ENCODE measurements at places on chromosomes 1 and 21.
A peak's percentile ranks its signal among the peaks of the same experiment; 100 is the strongest.

- peak; percentile 33 for DNase-seq
These were observed 213.1 kb downstream of the RERE start for GRCh38 chr1:8604041-8604945.

DNA sequence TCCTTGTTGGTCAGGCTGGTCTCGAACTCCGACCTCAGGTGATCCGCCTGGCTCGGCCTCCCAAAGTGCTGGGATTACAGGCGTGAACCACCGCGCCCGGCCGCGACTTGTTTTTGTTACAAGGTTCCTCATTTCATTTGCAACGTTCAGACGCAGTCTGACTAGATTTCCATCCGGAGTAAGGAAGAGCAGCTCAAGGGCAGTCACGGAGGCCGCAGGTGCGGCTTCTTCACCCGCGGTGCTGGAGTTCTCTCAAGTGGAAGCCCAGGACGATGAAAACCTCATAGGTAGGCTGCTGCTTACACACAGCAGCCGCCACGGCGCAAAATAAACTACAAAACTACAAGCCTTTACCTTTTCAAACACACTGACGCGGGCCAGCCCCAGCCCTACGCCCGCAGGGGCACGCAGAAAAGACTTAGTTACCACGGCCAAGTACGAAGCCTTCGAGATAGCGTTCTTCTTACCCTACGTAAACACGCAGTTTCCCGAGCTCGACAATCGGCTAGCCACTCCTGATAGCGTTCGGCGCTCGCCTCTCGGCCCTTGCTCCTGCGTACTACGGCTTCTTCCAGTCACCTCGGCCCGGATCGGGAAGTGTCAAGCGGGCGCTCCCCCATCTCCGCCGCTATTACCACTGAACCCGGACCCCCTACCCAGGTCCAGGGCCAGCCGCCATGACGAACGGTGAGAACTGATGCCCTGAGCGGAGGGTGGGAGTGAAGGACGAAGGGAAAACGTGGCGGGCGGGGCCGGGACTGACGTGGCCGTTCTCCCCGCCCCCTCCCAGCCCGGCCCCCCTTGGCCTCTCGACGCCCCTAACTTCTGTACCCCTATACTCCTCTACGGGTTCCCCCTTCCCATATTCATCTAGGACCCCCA lies at the start of gene TMEM167B:
Gene TMEM167B (plus strand): TSS at position 569 of the 882 bp plus-strand sequence. CDS start 109 bp downstream, at position 678.
- DNase-seq: peak; percentile 83

DNA sequence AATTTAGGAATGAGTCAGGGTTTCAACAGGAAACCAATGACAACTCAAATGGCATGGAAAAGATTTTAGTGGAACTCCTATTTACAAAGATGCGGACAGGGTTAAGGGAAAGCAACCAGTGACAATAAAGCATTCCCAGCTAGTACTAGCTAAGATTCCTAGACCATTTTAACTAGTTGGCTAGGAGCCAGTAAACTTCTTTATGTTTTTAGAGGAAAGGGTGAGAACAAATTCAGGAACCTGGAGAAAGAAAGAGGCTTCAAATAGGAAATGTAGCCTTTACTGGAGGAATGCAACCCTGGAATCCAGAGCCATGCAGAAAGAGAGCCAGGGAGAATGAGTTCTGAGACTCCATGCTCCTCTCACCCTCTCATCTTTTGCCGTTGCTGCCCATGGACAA lies 416.6 kb downstream of the KCTD3 start:
- no peak for DNase-seq

GRCh38 chr1:22496536-22497160 lies 45.0 kb downstream of the ZBTB40 start:
- no peak for DNase-seq

- peak; percentile 74 for DNase-seq
These were observed 10.3 kb downstream of the ALX3 start for GRCh38 chr1:110060034-110060661.

GRCh38 chr1:215636258-215636965 lies 69.3 kb downstream of the KCTD3 start:
- DNase-seq: no peak

DNA sequence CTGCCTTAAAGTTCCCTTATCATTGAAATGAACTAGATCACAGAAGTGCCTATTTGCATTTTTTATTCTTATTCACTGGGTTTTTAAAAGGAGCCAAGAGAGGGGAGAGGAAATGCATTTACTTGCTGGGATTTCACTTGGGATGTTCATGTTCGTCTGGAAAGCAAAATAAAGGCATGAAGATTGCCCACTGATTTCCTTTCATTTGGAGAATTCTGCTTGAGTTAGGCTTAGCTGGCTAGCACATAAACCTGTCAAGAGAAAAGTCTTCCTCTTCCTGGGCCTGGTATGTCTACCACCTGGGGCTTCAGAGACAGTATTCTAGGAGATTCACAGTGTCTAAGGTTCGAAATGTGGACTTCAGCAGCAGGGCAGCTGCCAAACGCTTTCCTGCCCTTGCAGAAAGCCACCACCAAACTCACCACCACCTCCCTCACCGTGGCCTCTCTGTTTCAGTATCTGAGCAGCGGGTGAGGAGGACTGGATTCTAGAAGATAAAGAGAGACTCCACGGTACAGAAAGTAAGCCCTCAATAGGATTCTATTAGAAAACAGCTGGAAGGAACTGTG lies 44.5 kb downstream of the HIVEP3 start:
- DNase-seq: no peak

GRCh38 chr1:43722810-43723209 lies 15.5 kb downstream of the ST3GAL3 start:
- no peak for DNase-seq

DNA sequence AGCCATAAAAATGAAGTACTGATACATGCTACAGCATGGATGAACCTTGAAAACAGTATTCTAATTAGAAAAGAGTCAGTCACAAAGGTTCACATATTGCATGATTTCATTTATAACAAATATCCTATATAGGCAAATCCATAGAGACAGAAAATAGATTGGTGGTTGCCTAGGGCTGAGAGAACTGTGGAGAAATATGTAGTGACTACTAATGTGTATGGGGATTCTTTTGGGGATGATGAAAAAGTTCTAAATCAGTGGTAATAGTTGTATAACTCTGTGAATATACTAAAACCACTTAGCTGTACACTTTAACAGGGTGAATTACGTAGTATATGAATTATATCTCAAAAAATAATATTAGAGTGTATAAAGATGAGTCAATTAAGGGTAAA lies 45.8 kb downstream of the RNF115 start:
- no peak for DNase-seq

DNA sequence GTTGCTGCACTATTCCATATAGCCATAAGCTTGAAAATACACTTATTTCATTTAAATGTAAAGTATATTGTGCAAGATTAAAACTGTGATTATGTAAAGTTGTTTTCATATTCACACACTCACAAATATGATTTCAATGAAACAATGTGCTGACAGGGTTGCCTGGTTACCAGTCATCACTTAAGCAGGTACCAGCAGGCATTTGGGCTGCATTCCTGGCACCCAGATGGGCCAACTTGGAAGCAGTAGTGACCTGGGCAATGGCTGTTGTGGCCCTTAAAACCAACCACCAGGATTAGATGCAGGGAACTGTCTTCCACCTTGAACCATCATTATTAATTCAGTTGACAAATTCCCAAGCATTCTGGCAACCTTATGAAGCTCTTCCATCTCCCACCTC lies 45.0 kb upstream of the RASAL2 start:
- no peak for DNase-seq

- DNase-seq: no peak
These were observed 32.1 kb upstream of the HSPA13 start for GRCh38 chr21:14414932-14415508.

- DNase-seq: no peak
These were observed 50.7 kb upstream of the KCNE2 start for GRCh38 chr21:34313116-34313515.

DNA sequence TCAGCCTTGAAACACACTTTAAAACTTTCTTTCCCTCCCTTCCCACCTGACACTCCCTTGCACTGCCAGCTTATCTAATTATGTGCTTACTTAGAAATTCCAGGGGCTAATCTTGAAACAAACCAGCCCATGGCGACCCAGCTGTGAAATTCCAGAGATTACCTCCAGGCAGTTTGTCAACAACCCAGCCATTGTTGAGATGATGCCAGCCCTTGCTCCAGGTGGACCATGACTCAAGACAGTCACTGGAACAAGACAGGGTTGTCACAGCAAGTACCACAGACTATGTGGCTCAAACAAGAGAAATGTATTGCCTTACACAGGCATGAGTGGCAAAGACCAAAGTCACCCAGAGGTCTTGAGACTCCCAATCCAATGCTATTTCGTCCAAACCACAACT lies 7.9 kb downstream of the FYB2 start:
- no peak for DNase-seq

GRCh38 chr1:33284049-33284448 lies 27.8 kb downstream of the ZNF362 start:
- no peak for DNase-seq

GRCh38 chr1:229254910-229255541 lies 15.9 kb upstream of the RAB4A start:
- DNase-seq: no peak

DNA sequence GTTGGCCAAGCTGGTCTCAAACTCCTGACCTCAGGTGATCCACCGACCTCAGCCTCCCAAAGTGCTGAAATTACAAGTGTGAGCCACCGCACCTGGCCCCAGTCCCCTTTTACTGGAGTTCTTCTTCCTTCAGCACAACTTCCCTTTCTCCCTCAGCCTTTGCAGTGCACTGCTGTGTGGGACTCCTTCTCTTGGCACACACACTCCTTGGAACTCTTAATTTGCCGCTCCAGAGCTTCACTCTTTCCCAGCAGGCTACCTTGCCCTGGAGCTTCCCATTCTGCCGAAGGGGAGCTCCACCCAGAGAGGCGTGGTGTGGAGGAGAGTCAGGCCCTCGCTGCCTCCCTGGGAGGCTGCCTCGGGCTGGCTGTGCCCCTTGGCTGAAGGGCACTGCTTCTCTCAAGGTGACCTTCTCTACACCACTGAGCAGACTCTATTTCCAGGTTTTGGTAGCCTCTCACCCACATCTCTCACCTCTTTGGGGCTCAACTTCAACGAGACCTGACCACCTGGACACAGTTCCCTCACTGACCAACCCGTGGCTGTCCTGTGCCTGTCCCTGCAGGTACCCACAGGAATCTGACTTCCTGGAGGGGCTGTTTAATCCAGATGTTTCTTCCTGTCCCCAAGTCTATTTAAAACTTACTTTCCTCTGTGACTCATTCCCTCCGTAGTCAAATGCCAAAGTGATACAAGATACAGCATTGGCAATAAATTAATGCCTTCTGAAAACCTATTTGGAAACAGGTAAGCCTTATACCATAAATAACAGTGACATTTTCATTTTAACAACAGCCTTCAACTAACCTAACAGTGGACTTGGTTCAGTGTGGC lies 227.3 kb upstream of the KIAA0040 start:
- no peak for DNase-seq

- no peak for DNase-seq
These were observed 60.4 kb downstream of the IL23R start for GRCh38 chr1:67226688-67227087.

- no peak for DNase-seq
These were observed 3.1 kb upstream of the PRKCZ start for GRCh38 chr1:2046953-2047748.

DNA sequence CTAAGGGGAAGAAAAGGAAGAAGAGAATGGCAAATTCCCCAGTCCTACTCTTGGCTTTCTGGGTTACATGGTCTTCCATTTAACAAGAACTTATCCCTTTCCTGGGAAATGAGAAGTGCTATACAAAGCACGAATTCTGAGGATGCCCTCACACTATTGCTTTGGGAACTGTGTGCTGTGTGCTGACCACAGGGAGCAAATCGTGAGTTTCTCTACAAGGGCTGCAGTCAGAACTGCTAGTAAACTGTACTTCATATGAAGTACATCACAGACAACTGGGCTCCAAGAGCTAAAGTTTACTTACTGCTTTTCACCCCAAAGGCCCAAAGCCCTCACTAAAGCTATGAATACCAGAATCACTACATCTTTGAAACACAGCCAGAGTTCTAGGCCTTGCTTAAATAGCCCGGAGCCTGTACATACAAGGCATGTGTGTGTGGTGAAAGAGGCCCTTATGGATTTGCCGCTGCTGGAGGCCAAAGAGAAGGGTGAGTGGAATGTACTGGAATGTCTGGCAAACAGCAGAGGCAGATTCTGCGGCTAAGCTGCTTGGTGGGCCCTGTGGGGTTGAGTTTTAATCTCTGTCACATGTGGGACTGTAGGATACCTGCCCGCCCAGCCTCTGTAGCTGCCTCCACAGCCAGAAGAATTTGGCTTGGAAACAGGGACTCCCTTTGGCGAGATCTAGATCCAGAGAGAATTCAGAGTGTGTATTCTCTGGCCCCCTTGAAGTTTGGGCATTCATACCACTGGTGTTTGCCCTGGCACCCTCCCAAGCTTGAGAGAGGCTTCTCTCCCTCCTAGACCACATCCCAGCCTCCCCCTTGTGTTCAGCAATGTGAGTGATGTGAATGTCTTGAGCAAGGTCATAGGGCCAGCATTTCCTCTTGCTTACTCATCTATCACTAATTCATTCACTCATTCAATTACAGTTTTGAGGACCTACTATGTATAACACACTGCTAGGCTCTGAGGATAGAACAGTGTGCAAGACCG lies 21.9 kb upstream of the TRIM67 start:
- DNase-seq: no peak

GRCh38 chr1:199983531-199983930 lies 44.0 kb upstream of the NR5A2 start:
- DNase-seq: no peak

- no peak for DNase-seq
These were observed 311.6 kb downstream of the DISC1 start for GRCh38 chr1:231938211-231938610.

DNA sequence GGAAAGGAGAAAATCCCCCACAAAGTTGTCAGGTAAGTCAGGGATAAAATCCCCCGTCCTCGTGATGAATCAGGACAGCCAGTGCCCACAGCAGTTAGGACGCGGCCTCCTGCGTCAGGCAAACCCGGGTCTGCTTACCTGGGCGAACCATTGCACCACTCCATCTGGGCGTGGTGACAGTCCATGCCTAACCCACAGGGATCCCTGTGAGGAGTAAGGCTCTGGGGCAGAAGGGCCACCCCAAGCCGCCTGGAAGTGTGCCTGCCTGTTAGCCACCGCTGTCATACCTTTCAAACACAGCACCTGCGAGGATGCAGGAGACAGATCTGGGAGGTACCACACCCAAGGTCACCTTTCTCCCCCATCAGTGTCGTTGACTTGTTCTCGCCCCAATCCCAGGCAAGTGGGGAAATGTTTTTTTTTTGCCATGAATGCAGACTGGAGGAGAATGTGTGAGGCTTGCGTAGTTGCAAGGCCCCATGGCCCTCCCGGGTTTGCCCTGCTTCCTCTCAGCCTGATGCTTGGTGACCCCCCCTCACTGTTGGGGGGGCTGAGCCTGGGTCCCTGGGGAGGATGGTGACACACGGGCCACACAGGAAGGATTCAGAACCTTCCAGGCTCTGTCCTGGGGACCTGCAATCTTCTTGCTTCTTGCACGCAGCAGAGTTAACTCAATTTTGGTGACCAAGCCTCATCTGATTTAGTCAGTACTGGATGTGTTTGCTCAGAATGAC lies 107.0 kb downstream of the PGBD5 start:
- no peak for DNase-seq
